ENCODE measurements at places on chromosomes 1 and 21.

GRCh38 chr1:107557095-107557494 is 407.9 kb downstream of the VAV3 start:
- DNase-seq: no peak

GRCh38 chr1:84759756-84760155 is 69.5 kb upstream of the SSX2IP start:
- no peak for DNase-seq

DNA sequence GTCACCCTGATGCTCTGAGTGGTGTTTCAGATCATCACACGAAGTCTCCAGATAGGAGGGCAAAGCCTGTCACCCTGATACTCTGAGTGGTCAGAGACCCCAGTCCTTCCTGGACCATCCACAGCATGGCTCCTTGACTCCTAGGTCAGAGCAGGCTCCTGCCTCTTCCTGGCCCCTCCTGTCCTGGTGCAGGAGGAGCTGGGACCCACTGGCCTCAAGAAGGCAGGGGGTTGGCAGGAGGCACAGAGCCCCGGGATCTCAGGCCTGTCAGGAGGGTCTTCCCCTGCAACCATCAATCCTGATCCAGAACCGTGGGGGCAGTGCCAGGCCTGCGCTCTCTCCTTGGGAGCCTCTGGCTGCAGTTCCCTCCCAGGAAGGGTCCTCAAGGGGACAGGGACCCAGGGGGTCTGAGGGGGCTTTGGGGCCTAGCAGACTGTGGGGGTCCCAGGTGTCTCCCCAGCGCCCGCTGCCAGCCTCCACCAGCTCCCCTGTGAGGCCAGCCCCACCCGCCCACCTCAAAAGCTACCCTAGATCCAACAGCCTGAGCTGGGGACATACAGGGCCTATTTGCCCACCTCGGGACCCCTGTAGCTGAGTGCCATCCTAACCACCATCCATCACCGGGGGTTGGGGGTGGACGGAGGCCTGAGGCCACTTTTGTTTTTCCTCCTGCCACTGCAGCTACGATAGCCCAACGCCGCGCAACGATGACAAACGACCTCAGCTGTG is 27.5 kb downstream of the COL6A1 start:
- no peak for DNase-seq

GRCh38 chr21:35400233-35400939 is 351.3 kb upstream of the RUNX1 start:
- DNase-seq: peak; percentile 44

DNA sequence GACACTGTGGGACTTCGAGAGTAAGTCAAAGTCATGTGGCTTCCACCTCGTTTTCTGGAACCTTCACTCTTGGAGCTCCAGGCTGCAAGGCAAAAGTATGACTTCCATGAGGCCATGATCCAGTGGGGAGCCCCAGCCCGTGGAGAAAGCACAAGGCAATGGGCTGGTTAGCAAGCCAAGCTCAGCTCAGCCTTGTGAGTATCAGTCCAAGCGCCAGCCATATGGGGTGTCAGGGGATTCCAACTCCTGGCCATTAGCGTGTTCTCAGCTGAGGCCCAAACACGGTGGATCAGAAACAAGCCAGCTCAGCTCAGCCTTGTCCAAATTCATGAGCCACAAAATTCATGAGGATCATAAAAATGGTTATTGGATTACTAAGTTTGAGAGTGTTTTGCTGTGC is 261.0 kb downstream of the RHOU start:
- DNase-seq: no peak

- DNase-seq: no peak
These were observed 32.2 kb upstream of the HNRNPU start for GRCh38 chr1:244896550-244896949.

DNA sequence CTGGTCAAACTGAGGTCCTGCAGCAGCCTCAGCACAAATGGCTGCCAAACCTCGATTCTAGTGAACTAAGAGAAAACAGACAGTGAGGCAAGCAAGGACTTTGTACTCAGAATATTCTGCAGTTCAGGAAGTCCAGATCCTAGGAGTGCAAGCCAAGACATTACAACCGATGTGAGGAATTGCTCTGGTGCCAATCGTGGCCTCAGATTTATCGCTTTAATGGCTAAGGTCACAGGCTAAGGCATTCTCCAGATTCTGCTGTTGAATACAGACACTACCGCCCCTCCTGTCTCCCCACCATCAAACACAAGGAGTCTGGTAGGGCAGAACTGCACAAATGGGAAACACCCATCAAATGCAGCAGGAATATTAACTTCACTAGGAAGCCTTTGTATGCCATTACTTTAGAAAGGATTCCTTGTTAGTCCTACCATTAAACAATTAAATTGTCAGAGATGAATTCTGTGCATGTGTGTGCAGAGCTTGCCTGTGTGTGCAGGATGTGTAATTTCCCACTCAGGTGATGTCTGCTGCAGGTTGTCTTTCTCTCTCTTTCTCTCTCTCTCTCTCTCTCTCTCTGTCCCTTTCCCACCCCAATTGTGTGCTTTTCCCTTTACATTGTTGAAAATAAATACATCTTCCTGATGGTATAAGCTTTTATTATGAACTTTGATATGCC is 9.2 kb upstream of the SERTAD4 start:
- no peak for DNase-seq

- no peak for DNase-seq
These were observed 128.6 kb downstream of the LHX4 start for GRCh38 chr1:180358649-180359048.

GRCh38 chr1:1156140-1157032 is 17.3 kb upstream of the TTLL10 start:
- DNase-seq: no peak

GRCh38 chr1:182102043-182102416 is 40.5 kb upstream of the ZNF648 start:
- no peak for DNase-seq

GRCh38 chr1:1287288-1288110 is 7.3 kb downstream of the SCNN1D start:
- no peak for DNase-seq

DNA sequence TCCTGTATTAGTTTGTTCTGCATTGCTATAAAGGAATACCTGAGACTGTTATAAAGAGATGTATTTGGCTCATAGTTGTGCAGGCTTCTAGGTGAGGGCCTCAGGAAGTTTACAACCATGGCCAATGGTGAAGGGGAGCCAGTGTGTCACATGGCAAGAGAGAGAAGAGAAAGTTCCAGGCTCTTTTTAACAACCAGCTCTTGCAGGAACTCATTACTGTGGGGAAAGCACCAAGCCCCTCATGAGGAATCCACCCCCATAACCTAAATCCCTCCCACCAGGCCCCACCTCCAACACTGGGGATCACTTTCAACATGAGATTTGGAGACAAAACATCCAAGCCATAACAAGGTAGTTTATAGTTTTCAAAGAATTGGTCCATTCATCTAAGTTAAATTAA is 5.0 kb upstream of the MEAF6 start:
- DNase-seq: no peak

DNA sequence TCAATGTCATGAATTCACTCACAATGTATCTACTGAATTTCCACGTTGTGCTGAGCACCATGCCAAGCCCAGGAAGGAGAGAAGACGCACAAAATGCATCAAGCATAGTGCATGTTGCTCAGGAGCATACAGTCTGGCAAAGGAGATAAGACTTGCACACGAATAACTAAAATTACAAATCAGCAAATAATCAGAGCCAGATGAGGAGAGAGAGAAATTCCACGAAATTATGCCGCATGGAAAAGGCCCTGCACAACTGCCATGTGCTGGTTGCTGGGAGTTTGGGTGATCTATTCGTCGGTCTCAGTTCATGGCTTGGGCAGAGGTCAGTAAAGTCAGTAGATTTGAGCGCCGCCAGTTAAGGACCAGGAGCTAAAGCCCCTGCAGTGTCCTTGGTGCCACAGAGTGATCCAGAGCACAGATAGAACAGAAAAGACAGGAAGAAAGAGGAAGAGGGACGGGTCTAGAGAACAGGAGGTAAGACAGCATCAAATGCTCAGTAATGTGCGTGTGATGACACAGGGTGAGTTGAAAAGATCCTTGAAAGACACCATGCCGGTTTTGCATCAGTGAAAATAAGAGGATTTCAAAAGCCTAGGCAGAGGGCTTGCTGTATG is 55.1 kb upstream of the ZNF281 start:
- DNase-seq: no peak
